ENCODE measurements at places on chromosomes 4 and X.

DNA sequence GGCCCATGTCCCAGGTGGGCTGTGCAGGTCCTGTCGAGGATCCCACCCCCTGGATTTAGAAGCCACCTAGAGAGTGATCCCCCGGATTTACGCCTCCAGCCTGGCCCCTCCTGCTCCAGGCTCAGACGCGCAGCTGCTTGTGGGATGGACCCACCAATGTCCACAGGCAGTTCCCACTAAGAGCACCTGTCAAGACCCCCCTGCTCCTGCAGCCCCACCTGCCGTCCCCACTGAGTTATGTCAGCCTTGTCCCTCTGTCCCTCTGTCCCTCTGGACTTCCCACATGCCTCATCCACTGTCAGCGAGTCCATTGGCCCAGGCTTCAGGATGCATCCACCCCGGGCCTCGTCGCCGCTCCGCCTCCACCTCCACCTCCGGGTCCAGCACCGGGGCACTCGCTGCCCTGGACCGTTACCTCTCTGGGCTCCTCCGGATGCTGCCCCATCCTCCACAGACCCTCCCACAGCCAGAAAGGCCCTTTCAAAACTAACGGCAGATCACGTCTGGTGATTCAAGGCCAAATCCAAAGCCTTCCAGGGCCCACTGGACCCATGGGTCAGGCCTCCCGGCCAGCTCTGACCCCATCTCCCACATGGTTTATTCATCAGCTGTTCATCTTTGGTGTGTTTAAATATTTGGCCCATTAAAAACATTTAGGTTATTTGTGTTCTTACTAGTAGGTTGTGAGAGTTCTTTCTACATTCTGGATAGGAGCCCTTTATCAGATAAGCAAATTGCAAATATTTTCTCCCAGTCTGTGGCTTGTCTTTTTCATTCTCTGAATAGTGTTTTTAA is 28.3 kb downstream of the HTRA3 start:
- no peak for DNase-seq

DNA sequence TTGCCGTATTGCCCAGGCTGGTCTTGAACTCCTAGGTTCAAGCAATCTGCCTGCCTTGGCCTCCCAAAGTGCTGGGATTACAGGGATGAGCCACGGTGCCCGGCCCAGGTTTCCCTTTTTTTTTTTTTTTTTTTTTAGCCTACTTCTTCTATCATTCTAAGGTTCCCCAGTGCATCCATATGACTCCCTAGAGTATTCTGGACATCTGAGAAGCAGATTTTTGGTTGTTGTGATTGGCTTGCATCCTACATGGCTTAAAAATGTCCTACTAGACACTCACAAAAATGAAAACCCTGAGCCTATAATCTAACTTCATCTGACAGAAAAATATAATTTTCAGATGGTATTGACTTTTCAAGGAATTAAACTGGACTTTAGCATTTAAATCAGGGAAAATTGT is 41.7 kb downstream of the SMIM14 start:
- no peak for DNase-seq

DNA sequence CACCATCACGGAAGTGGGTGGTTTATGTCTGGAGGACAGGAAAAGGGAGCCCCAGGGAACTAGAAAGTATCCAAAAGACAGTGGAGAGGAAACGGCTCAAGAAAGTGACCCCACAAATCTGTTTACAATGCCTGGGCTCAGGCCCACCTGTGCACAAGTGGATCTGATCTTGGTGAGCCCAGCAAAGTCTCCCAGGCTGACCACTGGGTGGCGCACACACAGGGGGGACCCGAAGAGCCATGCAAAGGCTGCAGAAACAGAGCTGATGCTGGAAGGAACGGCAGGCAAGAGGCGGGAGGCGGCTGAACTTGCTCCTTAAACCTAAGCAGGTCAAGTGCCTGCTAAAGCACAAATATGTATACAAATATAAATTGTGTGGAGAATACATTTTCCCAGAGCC is 9.6 kb downstream of the HAUS7 start:
- DNase-seq, result peak; percentile 48

DNA sequence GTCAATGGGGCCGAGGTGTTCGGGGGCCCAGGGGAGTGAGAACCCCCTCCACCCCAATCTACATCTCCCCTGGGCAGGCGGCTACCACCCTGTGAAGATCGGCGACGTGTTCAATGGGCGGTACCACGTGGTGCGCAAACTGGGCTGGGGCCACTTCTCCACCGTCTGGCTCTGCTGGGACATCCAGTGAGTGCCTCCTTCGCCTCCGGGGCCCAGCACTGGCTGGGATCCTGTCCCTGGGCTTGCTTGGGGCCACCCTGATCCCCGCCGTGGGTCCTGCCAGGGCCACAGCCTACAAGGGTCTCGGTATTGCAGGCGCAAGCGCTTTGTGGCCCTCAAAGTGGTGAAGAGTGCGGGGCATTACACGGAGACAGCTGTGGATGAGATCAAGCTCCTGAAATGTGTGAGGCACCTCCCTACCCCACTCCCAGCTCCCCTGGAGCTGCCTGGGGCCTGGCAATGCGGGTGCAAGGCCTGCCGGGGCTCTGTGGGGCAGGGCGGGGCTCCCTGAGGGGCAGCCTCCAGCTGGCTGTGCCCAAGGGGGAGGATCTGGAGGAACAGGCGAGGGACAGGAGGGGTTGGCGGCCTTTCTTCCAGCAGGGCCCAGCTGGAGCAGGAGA is 697 bp downstream of the SRPK3 start:
- DNase-seq, result no peak

- DNase-seq, result no peak
Observed at GRCh38 chr4:26346203-26346620, 25.4 kb downstream of the RBPJ start.

DNA sequence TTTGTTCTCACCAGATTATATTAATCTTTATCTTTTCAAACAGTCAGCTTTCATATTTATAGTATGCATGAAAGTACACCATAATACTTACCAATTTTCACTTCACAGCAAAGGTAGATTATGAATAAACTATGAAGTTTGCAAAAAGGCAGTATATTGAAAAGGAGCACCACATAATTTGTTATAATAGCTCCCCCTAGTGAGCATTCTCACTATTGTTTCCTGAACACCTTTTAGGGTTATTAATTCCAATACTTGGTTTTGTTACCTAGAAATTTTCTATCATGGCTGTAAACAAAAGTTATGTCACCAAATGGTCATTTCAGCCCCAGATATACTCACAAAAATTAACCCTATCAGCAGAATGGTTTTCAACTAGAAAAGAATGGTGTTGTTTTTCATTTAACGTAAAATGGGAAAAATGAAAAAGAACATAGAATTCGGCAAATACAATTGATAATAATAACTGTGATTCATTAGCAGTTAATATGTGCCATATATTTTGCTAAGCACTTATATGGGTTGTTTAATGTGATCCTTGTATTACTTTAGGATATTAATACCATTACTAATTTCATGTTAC is 30.2 kb upstream of the NKX6-1 start:
- DNase-seq, result no peak

DNA sequence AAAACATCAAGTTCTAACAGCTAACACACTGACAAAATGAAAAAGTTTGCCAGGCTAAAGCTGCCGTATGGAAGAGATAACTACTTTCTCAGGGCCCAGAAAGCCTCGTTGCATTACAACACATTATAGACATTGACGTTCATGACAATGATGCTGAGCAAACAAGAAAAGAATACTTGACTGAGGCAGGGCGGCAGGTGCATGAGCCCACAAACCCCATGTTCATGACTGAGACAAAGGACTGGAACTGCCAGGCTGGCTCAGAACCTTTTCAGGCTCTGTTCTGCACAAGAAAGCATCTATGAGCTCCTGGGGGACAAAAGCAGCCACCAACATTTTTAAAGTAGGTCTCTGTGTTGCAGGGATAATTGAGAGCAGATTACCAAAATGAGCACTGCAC is 13.6 kb downstream of the TLR6 start:
- no peak for DNase-seq

- peak; percentile 76 for DNase-seq
Observed at GRCh38 chr4:153432965-153433753, 33.0 kb upstream of the TMEM131L start.

- no peak for DNase-seq
Observed at GRCh38 chrX:118350706-118351105, 4.8 kb downstream of the WDR44 start.

GRCh38 chr4:171025343-171025742 is 787.9 kb upstream of the GALNTL6 start:
- no peak for DNase-seq

DNA sequence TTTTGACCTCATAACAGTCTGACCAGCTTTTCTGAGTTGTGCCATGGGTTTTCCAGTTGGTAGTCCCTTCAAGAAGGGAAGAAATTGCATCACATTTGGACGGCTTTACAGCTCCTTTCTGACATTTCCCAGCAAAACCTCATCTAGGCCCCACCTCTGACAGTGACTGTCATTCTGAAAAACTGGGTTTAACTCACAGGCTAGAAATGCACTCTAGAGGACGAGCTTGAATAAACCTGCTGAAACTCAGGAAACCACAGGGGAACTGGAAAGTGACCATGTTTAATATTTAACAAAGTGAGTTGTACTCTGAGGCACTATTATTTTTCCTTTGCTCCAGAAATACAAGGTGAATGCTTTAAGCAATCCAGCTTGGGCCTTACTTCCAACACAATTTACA is 434.3 kb upstream of the RASGEF1B start:
- no peak for DNase-seq

Data from stimulated activated naive CD8-positive, alpha-beta T cell treated with anti-CD3 and anti-CD28 coated beads, Interleukin-15, Interleukin-2, amounts not matched to agents 100 U/mL and 50 U/mL, for 24 hours (primary cell).